ENCODE measurements at places on chromosomes 6 and 20.
A peak's percentile ranks its signal among the peaks of the same experiment; 100 is the strongest.

- no peak for DNase-seq
Observed at GRCh38 chr20:1370548-1371110, 22.2 kb downstream of the FKBP1A start.

DNA sequence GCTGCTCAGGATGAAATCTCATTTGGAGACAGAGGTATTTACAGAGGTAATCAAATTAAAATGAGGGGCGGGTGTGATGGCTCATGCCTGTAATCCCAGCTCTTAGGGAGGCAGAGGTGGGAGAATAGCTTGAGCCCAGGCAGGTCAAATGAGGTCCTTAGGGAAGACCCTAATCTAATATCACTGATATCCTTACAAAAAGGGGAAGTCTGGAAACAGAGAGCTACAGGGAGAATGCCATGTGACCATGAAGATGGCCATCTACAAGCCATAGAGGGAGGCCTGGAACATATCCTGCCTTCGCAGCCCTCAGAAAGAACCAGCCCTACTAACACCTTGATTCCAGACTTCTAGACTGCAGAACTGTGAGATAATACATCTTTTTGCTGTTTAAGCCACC is 8.3 kb downstream of the MTCL3 start:
- no peak for DNase-seq

- no peak for DNase-seq
Observed at GRCh38 chr6:3349388-3350251, 90.9 kb downstream of the PSMG4 start.

GRCh38 chr6:91106083-91106482 is 519.2 kb upstream of the MAP3K7 start:
- DNase-seq, result no peak

DNA sequence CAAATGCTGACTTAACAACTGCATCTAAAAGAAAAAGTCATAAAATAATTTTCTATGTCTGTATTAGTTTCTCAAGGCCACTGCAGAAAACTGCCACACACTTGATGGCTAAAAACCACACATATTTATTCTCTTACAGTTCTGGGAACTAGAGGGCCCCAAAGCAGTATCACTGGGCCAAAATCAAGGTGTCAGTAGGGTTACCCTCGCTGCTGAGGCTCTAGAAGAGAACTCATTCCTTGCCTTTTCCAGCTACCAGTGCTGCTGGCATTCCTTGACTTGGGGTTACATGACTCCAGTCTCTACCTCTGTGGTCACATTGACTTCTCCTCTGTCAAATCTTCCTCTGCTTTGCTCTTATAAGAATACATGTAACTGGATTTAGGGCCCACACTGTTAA is 124.6 kb upstream of the THEMIS start:
- DNase-seq, result no peak

- no peak for DNase-seq
Observed at GRCh38 chr6:139475241-139475640, 100.8 kb upstream of the CITED2 start.

- peak; percentile 49 for DNase-seq
Observed at GRCh38 chr6:48765352-48765961, 654.5 kb upstream of the PTCHD4 start.

DNA sequence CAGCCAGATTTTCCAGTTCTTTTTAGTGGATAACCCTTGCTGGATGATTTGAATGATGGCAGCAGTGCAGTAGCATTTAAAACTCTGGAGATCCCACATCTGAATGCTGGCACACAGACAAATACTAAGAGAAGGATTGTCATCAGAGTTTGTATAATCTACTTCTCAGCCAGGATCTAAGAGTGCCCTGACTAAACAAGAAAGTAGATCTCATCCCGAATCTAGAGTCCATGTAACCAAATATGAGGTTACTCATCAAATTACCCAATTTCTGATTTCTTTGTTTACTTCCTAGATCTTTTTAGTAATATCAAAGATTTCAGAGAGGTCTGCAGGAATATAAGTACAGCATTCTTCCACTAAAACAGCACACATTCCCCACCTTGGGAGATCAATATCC is 7.8 kb downstream of the TMC2 start:
- DNase-seq, result no peak

DNA sequence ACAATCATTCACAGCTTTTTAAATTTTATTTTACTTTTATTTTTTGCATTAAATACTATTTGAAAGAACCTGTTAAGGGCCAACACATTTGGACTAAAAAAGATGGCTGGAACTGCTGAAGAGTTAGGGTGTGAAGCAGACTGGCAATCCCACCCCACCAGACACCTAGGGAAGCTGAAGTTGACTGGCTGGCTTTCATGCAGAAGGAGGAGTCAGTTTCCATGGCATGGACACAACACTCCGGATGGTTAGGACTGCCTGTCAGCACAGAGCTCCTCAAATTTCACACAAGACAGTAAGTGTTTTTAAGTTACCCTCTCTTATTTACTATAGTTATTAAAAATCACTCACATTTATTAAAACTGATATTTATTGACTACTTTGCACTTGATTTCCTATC is at the start of gene ANKRD66:
Gene ANKRD66, plus strand, starts transcription at position 238 of the 400 bp plus-strand sequence. CDS start 5,016 bp downstream, outside the sequence.
- no peak for DNase-seq

DNA sequence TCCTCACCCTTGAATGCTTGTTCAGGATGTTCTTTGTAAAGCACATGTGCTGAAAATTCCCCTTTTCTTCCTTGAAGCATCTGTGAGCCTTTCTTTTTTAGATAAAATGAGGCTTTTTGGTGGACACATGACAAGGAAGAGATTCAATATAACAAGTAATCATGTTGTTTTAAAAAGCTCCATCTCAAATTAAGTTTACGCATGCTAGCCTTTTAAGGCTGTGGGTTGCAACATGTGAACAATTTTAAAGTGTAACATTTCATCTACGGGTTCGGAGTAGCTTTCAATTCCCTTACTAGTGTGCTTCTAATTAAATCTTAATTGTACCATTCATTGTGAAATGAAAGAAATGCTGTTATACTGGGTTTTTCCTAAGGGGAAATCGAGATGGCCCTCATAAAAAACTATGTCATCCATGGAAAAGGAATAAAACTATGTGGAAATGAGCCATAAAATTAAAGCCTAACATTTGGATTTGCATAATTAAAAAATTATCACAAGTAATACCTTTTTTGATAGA is 19.3 kb upstream of the OSTM1 start:
- no peak for DNase-seq

DNA sequence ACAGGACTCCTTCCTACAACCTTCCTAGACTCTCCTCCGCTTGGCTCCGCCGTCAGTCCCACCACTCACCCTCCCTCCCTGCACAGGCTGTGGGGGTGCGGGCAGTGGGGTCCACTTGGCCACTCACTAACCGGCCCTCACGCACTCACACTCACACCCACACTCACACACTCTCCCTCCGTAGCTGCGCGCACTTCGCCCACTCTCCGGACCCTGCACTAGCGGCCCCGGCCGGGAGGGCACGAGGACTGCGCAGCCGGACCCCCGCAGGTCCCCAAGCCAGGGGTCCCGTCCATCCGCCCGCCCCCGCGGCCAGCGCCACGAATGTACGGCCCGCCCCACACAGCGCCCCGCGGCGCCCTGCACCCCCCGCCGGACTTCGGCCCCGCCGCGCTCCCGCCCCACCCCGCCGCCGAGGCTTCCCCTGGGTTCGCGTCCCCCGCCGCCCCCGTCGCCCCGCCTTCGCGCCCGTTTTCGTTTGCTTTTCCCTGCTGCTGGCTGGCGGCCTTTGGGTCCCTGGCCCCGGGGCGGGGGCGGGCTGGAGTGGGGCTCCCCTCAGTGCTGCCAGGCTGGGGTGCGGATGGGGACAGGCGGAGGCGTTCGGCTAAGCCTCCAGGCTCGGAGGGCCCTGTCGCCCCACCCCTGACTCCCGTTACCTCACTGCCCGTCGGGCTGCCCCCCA is 23.0 kb upstream of the SLC22A7 start:
- no peak for DNase-seq

DNA sequence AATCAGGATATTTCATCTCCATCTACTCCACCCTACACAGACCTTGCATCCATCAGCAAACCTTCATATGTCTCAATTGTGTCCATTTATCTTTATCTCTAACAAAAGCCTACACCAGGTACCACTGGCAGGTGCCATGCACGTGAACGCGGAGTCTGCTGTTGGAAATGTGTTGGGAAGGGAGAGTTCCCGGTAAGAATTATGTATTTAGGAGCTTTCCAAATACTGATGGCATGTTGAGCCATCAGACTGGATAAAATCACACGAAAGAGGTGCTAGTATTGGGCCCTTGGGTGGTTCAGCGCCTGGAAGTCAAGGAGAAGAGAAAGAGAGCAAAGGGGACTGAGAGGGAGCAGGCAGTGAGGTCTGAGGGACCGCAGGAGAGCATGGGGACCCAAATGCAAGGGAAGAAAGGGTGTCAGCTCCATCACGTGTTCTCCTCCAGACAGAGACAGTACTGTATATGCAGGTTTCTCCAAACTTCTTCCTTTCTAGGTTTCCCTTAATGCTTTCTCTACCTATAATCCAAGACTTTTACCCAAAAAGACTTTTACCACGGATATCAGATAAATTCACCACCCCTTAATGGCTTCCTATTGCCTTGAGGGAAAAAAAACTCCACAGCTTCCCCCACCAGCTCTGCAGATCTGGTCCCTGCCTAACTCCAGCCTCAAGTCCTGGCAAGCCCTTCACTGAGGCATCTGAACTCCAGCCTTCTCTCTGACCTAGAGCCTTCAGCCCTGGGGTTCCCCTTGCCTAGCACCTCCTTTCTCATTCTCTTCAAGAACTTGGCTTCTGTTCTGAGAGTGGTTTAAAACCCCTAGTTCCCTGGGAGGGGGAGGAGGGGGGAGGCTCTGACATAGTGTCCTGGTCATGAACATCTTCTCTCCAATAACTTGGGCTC is 4.8 kb upstream of the ZNF217 start:
- DNase-seq, result no peak

DNA sequence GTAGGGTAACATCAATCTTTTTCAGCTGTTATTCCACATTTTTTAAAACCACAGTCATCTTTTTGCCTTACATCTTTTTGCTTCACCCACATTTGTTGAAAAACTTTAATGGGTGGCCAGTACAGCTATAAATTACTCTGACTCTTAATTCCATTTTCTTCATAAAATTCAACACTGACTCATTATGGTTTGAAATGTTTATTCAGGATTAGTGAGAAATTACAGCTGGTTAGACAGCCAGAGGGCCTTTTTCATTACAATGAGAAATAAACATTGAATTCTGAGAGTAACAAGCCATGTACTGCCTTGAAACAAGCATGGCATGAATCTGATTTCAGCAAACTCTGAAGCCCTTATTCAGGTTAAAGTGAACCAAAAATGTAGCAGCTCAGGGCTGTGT is 19.5 kb downstream of the NDUFAF4 start:
- DNase-seq, result no peak

- DNase-seq, result no peak
Observed at GRCh38 chr6:45686841-45687569, 309.3 kb upstream of the SUPT3H start.

- DNase-seq, result no peak
Observed at GRCh38 chr20:62813588-62813987, 3.3 kb upstream of the COL9A3 start.

GRCh38 chr6:45854149-45854742 is 161.4 kb downstream of the CLIC5 start:
- DNase-seq, result no peak

GRCh38 chr20:62063981-62064769 is 1.5 kb downstream of the TAF4 start:
- no peak for DNase-seq

DNA sequence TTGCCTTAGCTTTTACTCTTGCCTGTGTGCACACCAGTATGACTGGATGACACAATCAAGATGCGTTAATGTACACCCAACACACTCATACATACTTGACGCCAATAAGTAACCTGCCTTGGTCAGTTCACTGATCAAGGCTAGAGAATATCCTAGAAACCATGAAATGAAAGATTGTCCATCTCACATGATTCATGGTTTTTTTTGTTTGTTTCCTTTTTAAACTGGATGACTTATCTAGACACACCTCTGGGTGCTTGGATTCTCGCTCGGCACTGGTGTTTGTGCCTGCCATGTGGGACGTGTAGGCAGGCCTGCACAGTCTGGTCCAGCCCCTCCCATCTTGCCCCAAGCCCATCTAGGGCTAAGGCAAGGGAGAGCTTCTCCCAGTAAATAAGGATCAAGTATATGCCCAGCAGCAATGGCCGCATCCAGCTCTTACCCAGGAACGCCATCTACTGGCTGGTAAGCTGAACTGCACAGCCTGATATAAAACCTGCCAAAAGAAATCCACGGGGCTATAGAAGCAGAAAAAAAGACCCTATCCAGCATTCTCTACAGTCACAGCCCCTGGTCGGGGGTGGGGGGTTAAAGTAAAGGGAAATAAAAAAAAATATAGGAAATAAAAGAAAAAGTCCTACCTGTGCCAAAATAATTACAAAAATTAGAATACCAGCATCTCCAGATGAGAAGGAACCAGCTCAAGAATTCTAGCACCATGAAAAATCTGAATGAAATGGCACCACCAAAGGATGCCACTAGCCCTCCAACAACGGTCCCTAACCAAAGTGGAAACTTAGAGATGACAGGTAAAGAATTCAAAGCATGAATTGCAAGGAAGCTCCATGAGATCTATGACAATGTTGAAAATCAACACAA is 73.3 kb downstream of the OTOR start:
- peak; percentile 5 for DNase-seq

GRCh38 chr6:168692193-168692914 is 251.4 kb downstream of the SMOC2 start:
- DNase-seq, result no peak

DNA sequence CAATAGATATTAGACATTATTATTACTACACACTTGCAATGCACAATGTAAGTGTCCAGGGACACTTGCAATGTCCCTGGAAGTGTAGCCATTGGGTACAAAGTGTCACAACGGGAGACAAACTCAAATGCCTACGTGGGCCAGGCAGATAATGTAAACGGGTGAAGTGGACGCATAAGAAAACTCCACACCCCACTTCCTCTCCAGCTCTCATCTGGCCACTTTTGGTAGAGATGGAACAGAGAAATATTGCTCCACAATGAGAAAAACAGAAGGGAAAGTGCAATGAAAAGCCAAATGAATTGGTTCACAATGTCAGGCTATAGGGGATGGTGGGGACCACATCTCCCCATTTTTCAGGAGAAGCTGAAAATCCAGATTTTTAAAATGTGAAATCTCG is 9.4 kb downstream of the SULF2 start:
- DNase-seq, result no peak

DNA sequence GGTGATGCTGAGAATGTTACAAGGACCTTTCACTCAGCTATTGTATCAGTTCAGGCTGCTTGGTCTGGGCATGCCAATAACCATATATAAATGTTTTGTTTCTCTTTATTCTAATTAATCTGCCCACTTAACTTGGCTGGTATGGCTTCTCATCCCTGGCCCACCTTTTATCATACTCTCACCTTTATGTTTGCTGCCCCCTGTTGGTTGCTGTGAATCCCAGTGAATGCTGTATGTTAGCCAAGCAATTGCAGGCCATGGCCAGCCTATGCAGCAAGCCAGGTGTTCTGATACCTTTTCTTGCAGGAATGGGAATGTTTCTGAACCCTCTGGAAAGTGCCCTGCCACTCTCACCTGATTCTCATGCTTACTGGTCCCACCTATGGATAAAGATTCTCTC is 54.6 kb downstream of the PCSK2 start:
- DNase-seq, result peak; percentile 27

DNA sequence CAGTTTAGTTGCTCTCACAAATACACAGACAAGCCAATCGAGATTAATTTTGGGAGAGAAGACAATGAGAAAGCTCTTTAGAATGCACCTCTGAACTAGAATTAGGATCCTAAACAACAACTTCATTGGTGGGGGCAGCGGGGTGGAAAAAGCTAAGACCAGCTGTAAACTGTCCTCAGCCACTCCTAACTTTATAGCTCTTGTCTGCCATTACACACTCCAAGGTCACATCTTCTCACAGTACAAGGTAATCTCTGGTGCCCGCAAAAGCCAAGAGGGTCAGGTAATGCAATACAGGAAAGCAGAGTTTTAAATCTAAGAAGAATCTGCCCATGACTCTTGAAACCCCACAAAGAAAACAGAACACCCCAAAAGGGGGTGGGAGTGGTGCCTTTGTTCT is 17.8 kb upstream of the IL22RA2 start:
- DNase-seq, result no peak
